Fibroblast of lung (primary cell): ENCODE measurements at places on chromosomes 3 and 15. TPM values are rescaled to one million over a fixed set of nuclear protein-coding genes. Genes with fewer than 3 reads are reported as not detected.

- DNase-seq, result no peak
These were observed 88.8 kb downstream of the CPN2 start for GRCh38 chr3:194262176-194262924.

DNA sequence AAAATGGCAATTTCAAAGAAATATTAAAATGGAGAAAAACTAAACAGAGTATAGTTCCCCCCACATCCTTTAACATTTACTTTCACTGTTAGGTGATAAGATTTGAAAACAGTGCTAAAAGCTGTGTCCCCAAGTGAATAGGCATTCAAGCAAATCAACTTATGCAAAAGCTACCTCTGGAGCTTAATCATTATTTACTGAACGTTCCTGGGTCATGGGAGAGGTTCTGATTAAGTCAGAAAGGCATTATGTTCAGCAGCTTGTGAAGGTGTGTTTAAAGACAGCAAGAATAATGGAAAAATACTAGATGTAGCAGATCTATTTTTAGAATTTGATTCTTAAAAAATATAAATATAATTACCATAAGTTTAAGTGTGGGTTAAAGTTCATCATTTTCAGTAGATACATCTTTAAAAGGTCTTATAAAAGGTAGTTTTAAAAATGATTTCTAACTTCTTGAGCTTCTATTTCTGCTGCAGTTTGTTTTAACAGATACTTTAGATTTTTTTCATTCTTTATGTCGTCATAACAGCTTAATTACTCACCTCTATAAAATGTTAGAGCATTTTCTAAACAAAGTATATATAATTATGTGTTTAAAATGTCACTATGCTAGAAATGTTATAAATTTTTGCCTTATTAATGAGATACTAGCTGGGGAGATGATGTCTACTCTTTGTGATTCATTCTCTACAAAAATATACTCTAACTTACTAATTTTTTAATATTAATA is 127.9 kb downstream of the MITF start:
- DNase-seq, result peak; percentile 60

The RBP2 gene
- total RNA-seq, result not detected in 2 replicates

- no peak for DNase-seq
These were observed 75.7 kb upstream of the FAM3D start for GRCh38 chr3:58742239-58742638.

The CACNA2D3 gene
- total RNA-seq, result 0.77 and 1.8 TPM in 2 replicates

The RNF123 gene
- total RNA-seq, result 19.5 and 27.1 TPM in 2 replicates

DNA sequence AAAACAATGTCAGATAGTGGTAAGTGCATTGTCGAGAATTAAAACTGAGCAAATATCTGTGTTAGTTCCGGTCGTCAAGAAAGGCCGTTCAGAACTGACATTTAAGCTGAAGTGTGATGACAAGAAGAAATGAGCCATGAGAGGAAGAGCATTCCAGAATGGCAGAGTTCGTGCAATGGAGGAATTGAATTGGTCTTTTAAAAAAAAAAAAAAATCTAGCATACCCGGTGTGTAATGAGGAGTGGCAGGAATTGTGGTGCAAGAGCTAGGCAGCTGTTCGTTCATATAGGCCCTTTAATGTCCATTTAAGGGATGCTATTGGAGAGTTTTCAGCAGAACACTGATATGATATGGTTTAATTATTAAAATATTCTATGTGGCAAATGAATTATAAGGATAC is 2.6 kb upstream of the GBE1 start:
- DNase-seq, result no peak

GRCh38 chr3:138782755-138783154 is 52.0 kb downstream of the PIK3CB start:
- no peak for DNase-seq

- DNase-seq, result no peak
These were observed 65.8 kb downstream of the SCN5A start for GRCh38 chr3:38583688-38584087.

DNA sequence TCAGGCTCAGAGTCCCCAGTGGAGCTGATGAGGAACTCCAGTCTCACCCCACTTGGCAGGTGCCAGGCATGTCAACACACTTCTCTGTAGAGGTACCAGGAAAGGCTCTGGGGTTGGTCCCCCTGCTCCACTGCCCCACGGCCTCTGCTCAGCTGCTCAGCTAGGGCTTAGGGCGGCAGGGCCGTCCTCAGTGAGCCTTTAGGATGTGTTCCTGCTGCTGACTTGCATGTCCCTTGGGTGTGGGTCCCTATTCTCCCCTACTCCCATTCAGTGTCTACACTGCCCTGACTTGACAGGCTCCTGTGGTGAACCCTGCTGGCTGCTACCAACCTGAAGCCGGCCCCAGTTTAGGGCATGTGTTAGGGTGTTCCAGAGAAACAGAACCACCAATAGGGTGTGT is 17.9 kb upstream of the POLG start:
- DNase-seq, result no peak

DNA sequence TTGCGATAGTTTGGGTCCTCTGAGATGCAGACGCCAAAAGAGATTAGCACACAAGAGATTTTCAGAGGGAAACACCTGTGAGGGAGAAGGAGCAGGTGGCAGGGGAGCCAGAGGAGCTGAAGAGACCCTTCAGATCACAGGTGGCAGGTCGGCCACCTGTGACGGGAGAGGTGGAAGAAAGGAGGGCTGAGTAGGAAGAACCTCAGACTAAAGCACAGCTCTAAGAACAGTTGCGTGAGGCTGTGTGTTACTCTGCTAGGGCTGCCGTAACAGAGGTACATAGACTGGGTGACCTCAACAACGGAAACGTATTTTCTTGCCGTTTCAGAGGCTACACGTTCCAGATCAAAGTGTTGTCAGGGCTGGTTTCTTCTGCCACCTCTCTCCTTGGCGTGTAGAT is 38.5 kb downstream of the C2CD4A start:
- no peak for DNase-seq

DNA sequence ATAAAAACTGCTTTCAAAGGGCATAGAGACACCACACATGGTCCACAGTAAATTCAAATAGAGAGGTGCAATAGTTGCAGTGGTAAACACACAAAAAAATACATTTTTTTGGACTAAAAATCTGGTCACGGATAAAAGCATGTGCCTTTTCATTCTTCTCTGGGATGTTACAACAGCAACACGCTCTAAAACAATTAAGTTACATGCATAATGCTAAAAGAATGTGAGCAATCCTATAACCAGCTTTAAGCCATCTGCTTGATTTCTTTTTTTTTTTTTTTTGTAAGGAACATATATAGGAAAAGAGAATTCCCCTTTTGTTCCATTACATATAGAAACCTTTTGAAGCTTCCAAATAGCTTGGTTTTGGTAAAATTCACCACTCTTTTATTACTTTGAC is 20.0 kb downstream of the WNT5A start:
- peak; percentile 80 for DNase-seq

DNA sequence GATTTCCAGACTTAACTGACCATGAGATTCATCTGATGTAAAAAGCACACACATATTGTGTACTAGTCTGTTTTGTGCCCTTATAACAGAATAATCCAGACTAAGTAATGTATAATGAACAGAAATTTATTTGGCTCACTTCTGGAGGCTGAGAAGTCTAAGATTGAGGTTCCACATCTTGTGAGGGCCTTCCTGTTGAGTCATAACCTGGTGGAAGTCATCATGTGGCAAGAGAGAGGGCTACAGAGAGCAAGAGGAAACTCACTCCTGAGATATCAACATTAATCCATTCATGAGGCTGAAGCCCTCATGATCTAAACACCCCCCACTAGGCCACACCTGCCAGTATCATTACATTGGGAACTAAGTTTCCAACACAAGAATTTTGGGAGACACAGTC is 977.6 kb downstream of the MCTP2 start:
- DNase-seq, result peak; percentile 3

DNA sequence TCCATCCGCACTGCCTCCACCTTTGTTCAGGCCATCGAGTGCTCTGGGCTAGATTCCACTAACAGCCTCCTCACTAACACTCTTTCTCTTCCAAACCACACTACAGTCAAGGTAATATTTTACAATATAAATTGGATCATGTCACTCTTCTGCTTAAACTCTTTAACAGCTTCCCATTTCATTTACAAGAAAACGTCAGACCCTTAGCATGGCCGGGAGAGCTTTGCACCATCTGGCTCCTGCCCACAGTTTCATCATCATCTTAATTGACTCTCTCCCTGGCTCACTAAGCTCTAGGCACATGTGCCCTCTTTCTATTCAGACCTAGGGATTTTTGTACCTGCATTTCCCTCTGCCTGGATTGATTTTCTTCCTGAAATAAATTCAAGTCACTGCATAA is 354.7 kb downstream of the FGF12 start:
- no peak for DNase-seq

The ZNF662 gene
- total RNA-seq, result 3.3 and 5.6 TPM in 2 replicates

- no peak for DNase-seq
These were observed 56.2 kb downstream of the SLC6A6 start for GRCh38 chr3:14458434-14459275.

- DNase-seq, result peak; percentile 17
These were observed 1.1 kb upstream of the WDR5B start for GRCh38 chr3:122416966-122417365.
